ENCODE measurements at places on chromosomes 5 and 9.
A peak's percentile ranks its signal among the peaks of the same experiment; 100 is the strongest.

DNA sequence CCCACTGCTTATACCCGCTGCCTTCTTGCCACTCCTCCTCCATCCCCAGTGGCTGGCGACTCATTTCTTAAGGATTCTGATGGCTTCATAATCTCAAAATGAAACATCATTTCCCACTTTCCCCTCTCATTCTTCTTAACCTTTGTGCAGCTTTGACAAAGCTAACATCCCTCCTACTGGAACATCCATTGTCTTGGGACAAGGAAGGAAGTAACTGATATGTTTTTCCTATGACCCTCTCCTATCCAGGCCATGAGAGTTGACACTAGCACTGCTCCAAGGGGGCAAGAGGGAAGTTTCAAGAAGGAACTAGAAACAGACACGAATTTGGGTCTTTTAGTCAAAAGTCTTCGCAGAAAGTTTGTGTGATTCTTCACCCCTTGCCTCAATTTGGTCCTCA, 71.7 kb upstream of the SNX2 start:
- no peak for DNase-seq

DNA sequence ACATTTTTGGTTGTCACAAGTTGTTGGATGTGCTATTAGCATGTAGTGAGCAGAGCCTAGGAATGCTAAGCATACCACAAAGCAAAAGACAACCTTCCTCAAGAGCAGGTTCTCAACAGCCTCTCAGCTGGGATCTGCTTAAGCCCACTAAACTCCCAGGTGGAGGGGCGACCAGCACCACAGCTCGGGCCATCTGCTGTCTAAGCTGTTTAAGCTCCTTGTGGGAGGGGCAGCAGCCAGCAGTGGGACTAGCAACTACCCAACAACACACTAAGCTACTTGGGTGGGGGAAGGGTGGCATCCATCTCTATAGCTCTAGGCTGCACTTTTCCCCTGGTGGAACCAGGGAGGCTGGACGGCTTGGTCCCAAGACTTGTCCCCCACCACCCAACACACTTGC, 1052.7 kb upstream of the ARRDC3 start:
- DNase-seq, result no peak

DNA sequence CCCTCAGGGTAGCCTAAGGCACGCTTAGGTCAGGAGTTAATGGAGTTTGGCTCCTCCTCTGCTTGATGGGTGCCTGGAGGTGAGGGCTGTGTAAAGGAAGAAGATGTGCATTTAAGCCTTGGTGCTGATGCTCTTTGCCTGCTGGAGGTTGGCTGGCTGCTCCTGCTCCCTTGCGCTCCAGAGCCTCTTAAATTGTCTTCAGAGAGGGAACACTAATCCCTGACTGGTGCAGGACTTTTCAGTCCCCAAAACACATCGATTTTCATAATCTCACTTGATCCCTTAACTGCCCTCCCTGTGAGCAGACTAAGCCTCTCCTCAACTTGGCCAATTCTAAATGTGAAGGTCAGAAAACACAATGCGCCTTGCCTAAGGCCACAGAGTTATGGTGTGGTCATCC, 16.2 kb upstream of the TCOF1 start:
- DNase-seq, result no peak

GRCh38 chr5:39714036-39714698, 289.4 kb upstream of the DAB2 start:
- no peak for DNase-seq

DNA sequence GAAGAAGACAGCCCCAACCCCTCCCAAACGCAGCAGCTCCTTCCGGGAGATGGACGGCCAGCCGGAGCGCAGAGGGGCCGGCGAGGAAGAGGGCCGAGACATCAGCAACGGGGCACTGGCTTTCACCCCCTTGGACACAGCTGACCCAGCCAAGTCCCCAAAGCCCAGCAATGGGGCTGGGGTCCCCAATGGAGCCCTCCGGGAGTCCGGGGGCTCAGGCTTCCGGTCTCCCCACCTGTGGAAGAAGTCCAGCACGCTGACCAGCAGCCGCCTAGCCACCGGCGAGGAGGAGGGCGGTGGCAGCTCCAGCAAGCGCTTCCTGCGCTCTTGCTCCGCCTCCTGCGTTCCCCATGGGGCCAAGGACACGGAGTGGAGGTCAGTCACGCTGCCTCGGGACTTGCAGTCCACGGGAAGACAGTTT, 12.5 kb downstream of the QRFP start:
- DNase-seq, result no peak

DNA sequence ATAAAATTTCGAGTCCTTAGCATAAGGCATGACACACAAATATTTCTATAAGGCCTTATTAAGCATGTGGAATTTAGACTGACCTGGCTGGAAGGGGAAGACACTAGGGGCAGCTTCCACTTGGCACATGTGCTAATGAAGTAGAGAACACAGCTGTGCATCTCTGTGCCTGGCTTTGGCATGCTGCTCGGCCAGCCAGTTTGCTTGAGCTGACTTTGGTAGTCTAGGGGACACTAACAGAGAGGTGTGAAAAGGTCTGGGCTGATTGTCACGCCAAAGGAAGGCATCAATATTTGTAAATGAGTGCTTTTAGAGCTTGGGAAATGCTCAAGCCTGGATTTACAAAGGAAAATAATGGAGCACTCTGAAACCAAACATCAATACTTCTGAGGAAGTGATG, 723.7 kb downstream of the PRELID2 start:
- DNase-seq, result no peak

DNA sequence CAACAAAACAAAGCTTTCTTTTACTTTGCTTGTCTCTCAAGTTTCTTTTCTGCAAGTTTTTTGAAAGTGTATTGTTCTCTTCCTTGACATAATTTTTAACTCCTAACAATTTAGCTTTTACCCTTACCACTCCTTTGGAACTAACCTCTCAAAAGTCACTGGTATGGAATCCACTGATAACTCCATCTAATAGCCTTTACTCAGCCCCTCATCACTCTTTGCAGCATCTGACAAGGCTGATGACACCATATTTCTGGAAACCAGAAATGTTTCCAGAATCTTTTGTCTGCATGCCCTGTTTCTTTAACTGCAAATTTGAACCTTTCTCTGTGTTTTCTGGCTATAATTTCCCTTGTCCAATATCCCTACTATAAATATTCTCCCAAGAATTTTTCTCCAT, 46.5 kb downstream of the ZNF474 start:
- no peak for DNase-seq

- DNase-seq, result no peak
These were observed 26.6 kb downstream of the HABP4 start for GRCh38 chr9:96476591-96476990.

DNA sequence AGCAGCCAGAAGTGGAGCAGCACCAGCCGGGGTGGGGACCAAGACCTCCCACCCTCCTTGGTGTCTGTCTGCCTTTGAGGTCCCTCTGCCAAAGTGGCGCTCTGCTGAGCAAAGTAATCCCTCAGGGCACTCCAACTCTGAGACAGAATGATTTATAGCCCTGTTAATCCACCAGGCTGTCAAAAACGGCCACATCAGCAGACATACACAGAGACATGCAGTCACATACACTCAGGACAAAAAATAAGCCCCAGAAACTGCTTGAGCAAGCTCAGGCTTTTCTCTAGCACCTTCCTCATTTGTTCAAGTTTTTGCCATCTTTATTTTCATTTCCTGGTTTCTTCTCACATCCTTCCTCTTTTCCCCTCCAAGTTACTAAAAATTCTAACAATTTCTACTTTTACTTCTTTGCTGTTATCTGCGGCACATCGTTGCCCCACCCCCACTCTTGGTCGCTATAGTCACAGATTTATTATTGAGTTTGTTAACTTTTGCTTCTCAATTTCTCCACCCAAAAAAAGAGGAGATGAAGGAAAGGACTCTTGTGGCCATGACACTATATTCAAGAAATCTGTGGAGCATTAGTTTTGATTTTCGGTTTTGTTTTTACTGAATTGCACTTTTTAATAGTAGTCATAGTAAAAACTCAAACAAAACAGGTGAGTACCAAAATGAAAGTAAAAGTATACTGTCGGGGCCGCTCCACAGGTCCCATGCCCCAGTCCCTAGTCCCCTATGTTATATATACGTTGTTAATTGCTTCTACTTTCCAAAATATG, 17.4 kb upstream of the ADRB2 start:
- DNase-seq, result peak; percentile 73

DNA sequence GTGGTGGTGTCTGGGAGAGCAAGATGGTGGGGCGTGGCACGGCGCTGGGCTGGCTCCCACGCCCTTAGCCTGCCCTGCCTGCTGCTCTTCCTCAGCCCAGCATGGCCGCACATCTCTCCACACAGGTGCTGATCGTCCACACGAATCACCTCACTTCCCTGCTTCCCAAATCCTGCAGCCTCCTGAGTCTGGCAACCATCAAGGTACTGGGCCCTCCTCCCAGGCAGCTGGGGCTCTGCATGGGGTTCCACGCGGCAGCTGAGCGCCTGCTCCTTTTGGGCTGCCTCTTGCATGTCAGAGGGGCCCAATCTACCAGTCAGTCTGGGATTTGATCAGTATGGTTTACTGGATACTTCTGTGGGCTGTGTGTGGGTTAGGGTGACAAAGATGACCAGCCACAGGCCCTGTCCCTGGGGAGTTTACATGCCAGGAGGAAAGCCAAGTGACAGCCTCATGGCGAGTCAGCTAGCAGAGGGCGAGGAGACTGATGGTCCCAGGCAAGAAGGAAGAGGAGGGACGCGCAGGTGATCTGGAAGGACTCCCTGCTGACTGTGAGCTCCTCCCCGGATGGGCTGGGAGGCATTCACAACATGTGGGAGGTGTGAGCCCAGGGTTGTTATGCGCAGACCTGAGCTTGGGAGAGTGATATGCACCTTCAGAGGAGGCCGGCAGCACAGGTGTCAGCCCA, 6.0 kb downstream of the LRSAM1 start:
- no peak for DNase-seq

DNA sequence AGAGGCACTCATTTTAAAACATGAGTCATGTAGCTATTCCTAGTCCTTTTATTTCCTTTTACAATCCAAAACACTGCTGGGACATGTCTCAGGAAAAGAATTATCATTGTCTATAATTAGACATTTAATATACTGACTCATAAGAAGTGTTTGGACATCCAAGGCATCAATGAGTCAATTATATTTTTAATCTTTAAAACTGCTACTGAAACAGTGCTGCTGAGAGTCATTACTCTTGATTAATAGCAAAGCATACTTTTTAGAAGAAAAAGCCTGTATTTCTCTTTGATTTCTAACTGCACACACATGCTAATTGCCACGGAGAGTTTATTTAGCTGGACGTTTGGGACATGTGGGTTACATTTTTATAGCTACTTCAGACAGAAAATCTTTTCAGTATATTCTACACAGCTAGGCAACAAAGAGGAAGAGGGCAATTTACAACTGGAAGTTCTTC, 1249.0 kb upstream of the CDH18 start:
- no peak for DNase-seq

GRCh38 chr9:77423841-77424240, 224.3 kb downstream of the GNA14 start:
- no peak for DNase-seq

DNA sequence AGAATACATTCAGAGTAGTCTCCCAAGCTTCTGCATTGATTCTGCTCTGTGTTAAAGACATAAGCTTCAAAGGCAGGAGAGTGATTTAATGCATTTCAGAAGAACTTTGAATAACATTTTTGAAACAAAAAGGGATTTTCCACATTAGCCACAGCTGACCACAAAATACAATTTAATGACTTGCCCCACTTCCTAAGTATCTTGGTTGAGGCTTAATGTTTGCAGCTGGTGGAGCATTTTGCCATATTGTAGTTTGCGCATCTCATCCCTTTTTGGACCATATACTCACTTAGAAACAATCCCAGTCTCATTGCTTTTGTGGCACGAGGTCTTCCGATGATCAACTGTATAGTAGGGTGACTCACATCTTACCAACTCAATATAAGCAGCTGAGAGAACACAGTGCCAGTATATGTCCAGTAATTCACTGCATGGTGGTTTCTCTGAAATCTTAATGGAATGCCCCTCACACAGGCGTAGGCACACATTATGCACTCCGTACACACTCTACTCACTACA, 455.8 kb upstream of the PTGER4 start:
- DNase-seq, result no peak

- no peak for DNase-seq
These were observed 14.1 kb downstream of the LCN10 start for GRCh38 chr9:136728548-136729123.

- no peak for DNase-seq
These were observed 113.5 kb downstream of the SMARCA2 start for GRCh38 chr9:2128618-2129017.

- DNase-seq, result no peak
These were observed 364.4 kb downstream of the GADD45G start for GRCh38 chr9:89969156-89969675.

GRCh38 chr9:124242331-124243194, 15.2 kb upstream of the NEK6 start:
- DNase-seq, result no peak

GRCh38 chr5:109253262-109253661, 156.5 kb downstream of the PJA2 start:
- no peak for DNase-seq

GRCh38 chr9:125593581-125594222, 113.3 kb downstream of the MAPKAP1 start:
- DNase-seq, result no peak

Data from NCI-H1436 treated with DMSO at 0.1 percent for 48 hours (cell line).